ENCODE measurements at places on chromosomes 13 and 19. TPM values are rescaled to one million over a fixed set of nuclear protein-coding genes. Genes with fewer than 3 reads are reported as not detected.

JSRP1 gene
- not detected for total RNA-seq

SH2D3A gene
- total RNA-seq = 20.5 TPM

ZNF211 gene
- 10.5 TPM for total RNA-seq

C19orf85 gene
- total RNA-seq = not detected

SLC10A2 gene
- not detected for total RNA-seq

C1QTNF9 gene
- not detected for total RNA-seq

DMKN gene
- total RNA-seq = 341 TPM

ZIC2 gene
- 1.3 TPM for total RNA-seq

ELSPBP1 gene
- not detected for total RNA-seq

MIA gene
- total RNA-seq = 1.1 TPM
